ENCODE measurements at places on chromosomes 1 and 21.

GRCh38 chr1:108957888-108958287, 5.4 kb downstream of the CLCC1 start:
- DNase-seq, result no peak

DNA sequence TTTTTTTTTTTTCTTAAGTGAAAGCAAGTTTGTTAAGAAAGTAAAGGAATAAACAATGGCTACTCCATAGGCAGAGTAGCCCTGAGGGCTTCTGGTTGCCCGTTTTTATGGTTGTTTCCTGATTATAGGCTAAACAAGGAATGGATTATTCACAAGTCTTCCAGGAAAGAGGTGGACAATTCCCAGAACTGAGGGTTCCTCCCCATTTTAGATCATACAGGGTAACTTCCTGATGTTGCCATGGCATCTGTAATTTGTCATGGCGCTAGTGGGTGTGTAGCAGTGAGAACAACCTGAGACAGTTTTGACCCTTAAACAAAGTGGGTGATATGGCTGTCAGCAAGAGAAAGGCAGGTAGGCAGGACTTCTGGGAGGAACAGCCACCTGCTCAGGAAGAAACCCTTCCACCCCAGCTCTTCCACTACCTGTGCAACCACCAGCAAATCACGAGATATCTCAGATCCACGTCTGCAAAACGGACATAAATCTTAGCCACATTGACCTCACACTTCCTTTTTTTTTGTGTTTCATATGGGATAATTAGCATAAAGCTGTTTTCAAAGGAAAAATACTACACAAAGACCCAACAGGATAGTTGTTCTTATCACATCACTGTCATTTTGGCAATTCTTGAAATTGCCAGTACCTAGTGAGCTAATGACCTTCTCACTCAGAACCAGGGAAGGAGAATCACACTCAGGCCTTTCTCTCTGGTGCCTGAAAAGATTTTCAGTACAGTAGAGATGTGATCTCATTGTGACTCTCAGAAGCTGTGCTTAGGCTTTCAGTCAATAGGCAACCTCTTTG, 34.8 kb upstream of the DUSP10 start:
- peak; percentile 25 for DNase-seq

DNA sequence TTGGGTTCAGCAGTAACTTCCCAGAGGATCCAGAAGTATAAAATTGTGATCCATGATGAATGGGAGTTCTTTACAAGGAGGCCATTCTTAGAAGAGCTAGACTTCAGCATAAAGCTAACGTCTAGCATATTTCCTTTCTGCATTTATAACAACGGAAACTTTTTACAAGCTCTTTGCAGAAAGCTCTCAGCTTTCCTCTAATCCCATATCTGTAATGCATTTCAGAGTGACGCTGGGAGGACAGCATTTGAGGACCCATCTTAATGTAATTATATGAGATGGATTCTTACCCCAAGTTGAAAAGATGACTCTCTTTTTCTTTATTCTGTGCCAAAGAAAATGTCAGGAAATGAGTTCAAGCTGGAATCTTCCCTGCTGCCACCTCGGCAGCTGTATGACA, 132.0 kb upstream of the CACHD1 start:
- DNase-seq, result no peak

GRCh38 chr21:41966041-41966833, 12.4 kb upstream of the C2CD2 start:
- DNase-seq, result peak; percentile 17

Measured in GM13976 (cell line).